ENCODE measurements at places on chromosomes 7 and 10. TPM values are rescaled to one million over a fixed set of nuclear protein-coding genes. Genes with fewer than 3 reads are reported as not detected.

DNA sequence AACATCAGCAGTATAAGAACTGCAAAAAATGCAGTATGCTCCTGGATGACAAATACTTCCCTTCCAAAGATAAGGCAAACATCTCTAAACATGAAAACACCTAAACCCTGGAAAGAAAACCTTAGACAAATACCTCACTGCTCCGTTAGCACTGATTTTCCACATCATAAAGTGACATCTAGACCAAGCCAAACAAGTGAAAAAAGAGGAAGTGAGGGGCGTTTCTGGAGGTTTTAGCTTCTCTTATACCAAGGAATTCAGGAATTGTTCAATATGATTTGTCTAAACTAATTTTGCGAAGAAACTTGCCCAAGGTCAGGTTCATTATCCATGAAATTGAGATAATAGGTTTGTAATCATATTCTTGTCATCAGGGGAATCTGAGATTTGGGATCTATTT lies 279.7 kb downstream of the ADRA2A start:
- no peak for DNase-seq

Gene TMEM229A
- total RNA-seq: not detected

DNA sequence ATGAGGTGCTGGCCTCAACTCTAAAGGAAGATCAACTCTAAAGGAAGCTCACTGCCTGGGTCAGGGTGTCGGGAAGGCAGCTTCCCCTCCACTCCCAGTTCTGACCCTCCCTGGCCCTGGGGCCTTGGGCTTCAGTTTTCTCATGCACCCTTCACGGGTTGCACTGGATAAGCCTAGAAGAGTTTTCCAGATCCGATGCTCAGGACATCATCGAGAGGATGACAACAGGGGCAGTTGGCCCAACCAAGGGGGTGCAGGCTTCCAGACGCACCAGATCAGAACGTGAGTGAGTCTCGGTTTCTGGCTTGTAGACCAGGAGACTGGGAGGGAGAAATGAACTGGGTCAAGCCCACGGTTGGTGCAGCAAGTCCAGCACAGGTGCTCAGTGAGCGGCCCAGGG lies 34.2 kb upstream of the CHST15 start:
- DNase-seq: no peak

- no peak for DNase-seq
Observed at GRCh38 chr7:113320419-113320818, 202.1 kb upstream of the SMIM30 start.

DNA sequence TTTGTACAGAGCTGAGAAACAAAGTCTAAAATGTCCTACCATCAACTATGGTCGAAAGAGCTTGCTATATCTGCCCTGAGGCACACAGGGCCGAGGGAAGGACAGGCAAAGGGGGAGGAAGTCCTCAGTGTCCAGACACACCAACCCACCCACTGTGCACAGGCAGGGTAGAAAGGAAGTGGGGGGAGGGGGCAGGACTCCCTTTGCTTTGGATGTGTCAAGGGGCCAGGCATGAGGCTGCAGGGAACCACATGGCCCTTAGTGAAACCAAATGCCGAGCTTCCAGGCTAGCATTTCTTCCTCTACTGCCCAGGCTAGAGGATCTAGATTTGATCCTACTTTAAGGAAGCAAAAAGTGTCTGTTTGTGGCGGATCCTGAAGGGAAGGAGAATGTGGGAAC lies 28.6 kb downstream of the KCNH2 start:
- DNase-seq: no peak

Gene WNT8B
- total RNA-seq: not detected

- no peak for DNase-seq
Observed at GRCh38 chr10:63799521-63800300, 278.5 kb downstream of the REEP3 start.

DNA sequence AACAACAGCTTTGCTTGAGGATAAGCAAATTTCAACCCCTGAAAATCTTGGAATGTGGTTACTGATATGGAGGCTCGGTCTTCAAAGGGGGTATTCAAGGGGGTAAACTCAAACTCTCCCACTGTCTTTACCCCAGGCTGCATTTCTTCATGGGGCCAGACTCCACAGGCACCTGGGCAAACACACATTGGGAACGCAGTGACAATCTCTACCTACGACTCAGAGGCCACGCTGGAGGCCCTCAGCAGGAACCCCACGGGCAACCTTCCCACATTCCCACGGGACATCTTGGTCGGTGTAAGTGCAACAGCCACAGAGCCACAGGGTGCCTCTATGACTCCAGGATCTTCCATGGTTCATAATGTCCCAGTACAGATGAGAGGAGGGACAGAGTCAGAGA lies 2.2 kb upstream of the INSIG1 start:
- DNase-seq: no peak

GRCh38 chr10:131012641-131012985 lies 298.9 kb downstream of the TCERG1L start:
- DNase-seq: no peak

Data from B cell (primary cell).